Endothelial cell (in vitro differentiated cells): ENCODE measurements at places on chromosomes 5 and 9. TPM values are rescaled to one million over a fixed set of nuclear protein-coding genes. Genes with fewer than 3 reads are reported as not detected.

- no peak for DNase-seq
These were observed 119.6 kb upstream of the KLF9 start for GRCh38 chr9:70534061-70534460.

DNA sequence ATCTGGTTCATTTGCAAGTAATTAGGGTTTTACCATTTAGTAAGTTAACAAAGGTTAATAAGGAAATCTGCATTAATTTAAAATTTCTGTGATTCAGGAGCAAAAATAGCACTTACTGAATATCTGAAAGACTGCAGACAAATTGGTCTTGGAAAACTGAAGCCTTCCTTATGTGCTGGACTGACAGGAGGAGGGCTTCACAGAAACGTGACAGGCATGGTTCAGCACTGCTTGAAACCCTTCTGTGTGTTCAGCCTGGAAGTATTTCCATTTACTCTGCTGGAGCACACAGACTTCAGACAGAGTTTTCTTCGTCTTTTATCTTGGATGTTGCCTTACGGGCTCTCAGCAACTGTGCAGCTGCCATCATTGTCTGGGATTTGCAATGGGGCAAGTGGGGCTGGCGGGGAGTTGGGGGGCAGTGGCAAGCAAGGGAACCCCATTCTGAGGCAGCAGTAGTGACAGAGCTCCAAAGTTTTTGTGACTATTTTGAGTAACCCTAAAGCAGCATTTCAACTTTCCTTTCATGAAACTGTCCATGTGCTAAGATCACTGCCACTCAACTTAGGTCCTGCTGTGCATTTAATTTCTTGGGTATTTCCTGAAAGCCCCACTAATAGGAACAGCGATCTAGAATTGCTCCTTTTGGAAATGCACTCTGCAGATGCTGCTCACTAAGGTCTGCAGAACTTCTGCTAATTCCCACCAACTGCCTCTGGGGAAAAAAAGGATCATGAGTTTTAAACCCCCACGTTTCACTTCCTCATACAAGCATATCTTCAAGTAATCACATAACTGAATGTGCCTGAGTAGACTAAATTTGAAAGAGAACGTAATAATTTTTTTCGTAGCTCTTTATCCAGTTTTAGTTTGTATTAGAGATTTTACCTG is 56.6 kb downstream of the KCNN2 start:
- no peak for DNase-seq

DNA sequence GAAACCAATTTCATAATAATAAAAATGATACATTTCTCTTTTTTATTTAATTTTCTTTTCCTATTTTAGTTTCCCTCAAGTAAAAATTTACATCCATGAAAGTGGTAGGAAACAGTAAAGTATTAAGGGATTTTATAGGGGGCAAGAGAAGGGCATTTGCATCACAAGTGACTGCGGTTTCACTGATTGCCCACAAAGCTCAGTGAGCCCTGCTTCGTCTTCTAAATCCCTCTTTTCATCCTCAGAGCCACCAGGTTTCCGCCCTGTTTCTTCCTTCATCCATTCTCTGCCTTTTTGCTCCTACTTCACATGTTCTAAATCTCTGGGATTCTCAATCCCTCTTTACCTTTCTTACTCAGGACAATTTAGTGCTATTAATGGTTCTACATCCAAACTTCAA is 491.4 kb downstream of the LRRC70 start:
- DNase-seq, result no peak

- DNase-seq, result no peak
These were observed 155.6 kb upstream of the IER5L start for GRCh38 chr9:129333617-129334104.

DNA sequence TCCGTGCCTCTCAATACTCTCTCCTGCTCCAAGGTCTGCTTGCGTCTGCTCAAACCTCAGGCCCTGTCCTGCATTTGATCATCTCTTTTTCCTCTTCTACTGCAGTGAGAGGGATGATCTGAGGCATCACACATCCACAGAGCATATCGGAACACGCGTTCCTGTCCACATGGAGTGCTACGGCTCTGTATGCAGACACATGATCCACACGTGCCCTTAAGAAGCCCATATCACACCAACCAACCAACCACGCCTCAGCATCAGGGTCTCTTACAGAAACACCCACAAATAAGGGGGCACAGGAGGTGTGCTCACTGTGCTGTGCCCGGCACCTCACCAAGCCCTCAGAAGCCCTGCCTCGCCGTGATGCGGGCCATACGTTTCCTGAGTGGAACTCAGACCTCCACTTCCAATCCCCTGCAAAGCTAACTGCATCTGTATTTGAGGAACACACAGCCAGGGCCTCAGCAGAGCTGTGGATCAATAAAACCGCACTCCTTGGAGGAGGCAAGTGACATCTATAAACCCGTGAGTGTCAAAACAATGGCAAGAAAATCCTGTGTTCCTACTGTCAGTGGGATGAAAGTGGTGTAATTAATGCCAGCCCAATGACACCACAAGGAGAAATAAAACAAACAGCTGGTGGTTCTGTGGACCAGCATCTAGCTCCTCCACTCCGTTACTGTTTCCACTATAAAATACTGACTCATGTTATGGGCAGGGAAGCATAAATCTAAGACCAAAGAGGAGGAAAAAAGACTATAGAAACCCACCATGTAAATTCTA is 40.4 kb downstream of the AK8 start:
- DNase-seq, result no peak

DNA sequence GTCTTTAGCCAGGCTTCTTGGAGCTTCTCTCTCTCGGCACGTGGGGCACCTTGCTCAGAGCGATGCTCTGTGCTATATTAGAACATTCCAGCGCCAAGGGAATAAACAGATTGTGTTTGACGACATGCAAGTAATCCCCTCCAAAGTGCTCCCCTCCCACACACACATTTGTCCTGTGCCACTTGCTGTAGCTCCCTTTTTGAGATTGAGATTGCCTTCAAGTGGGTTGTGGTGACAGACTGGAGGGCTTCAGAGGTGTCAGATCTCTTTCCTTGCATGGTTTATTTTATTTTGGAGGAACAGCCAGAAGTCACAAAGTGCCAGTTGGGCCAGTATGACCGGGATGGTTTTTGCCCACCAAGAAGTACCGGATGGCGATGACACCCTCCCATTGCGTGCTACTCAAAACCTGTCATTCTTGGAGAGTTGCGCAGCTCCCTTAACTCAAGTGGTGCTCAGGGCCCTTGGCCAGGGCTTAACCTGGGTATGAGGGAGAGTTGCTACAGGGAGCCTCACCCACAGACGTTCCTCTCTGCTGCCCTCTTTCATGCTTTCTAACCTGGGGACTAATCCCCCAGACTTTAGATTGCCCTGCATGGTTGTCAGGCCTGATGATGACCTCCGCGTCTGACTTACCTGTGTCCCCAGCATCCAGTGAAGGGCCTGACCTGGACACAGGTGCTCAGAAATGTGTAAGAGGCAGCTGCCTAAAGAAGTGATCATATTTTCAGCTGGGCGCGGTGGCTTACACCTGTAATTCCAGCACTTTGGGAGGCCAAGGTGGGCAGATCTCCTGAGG is 18.8 kb upstream of the RPL26L1 start:
- DNase-seq, result no peak

DNA sequence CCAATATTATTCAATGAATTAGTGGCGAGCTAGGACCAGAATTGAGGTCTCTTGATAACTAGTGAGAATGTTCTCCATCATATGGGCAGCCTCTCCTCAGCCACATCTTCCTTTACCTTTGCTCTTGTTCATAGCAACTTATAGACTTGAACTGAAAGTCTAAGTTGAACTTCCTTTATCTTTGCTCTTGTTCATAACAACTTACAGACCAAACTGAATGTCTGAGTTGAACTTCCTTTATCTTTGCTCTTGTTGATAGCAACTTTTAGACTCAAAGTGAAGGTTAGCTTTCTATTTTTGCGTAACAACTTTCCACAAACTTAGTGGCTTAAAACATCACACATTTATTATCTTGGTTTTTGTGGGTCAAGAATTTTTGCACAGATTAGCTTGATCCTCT is 146.4 kb upstream of the C9orf72 start:
- DNase-seq, result no peak

GRCh38 chr5:170338933-170339779 is 41.6 kb upstream of the LCP2 start:
- no peak for DNase-seq

DNA sequence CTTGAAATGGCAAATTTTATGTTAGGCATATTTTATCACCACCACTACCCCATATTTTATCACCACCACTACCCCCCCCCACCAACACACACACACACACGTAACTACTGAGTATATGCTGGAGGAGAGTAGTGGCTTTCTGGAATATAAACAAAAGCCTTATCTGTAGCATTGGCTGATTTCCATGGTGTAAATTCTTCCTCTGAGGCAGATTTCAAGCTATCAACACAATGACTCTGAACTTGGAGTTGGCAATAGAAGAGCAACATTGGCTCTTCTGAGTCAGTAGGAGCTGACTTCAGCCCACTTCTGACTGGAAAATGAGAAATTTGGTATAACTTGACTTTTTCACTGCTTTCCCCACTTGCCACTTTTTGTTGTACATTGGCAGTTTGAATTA is 143.0 kb downstream of the CAVIN4 start:
- DNase-seq, result no peak

GRCh38 chr9:131747352-131747751 is 7.5 kb upstream of the RAPGEF1 start:
- DNase-seq, result no peak

GRCh38 chr5:156667616-156668015 is 182.5 kb upstream of the PPP1R2B start:
- DNase-seq, result no peak

- no peak for DNase-seq
These were observed 174.7 kb downstream of the GAS1 start for GRCh38 chr9:86772635-86772993.

GRCh38 chr5:109329333-109330237 is 80.2 kb downstream of the PJA2 start:
- DNase-seq, result no peak

DNA sequence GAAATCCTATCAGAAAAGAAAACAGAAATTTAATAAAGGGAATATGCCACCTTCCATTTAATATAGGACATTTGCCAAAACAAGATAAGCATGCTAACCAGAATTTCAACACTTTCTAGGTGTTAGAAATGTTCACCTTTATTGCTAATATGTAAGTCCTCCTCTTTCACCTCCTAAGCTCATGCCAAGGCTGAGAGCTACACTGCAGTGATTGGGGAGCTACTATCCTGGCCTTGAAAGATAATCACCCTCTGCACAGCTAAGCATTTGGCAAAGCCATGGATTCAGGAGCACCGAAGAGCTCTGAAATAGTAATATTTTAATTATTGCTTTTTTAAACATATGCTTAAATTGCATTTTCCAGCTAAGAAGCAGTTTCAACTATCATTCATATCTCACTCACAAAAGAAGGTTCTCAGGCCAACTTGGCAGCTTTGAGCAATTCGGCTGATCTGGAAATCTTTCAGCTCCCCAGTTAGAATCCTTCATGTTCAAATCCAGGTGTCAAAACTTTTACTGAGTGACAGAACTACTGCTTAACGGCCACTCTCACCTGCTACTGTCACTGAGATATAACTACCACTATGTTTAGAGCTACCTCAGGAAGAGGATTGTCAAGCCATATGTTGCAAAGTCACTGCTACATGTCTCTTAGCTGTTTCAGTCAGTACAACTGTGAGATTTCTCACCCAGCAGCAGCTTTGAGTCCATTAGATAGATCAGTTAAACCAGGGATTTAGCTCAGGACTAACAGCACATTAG is 302.0 kb downstream of the NFIB start:
- DNase-seq, result no peak

- no peak for DNase-seq
These were observed 42.8 kb upstream of the PSD2 start for GRCh38 chr5:139752506-139753473.

GRCh38 chr5:62560786-62561185 is 17.8 kb upstream of the LRRC70 start:
- no peak for DNase-seq

DNA sequence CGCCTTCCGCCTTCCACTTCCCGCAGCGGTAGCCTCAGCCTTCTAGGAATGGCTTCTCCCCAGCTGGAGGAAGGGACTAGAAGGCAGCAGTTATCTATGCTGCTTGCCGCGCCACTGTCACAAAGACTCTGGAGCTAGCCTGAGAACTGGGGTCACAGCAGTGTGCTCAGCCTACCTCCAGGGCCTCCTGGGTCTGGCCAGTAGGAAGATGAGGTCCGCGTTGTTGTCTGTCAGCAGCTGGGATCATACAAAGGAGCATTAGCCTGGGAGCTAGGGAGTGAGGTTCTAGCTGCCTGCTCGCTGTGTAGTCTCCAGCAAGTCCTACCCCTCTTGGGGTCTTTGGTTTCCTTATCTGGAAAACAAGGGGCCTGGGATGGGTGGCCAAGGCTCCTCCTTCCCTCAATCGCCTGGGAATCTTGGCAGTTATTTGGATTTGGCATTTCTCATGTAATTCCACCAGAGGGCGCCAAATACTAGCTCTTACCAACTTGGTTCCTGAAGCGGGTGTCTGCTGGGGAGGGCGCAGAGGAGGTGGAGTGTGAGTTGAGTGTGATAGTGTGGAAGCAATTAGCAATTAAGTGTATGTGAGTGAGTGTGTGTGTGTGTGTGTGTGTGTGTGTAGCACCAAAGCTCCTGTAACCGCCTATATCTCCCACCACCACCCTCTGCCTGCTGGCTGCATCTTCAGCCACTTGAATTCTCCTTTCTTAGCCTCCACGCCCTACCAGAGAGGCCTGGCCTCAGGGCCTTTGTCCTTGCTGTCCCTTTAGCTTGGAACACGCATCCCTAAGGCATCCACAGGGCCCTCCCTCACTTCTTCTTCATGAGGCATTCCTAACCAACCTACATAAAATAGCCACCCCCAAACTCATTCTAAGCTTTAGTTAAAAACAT is 97.1 kb downstream of the ENTREP1 start:
- peak; percentile 53 for DNase-seq

GRCh38 chr5:177378884-177379883 is 5.0 kb upstream of the SLC34A1 start:
- no peak for DNase-seq

DNA sequence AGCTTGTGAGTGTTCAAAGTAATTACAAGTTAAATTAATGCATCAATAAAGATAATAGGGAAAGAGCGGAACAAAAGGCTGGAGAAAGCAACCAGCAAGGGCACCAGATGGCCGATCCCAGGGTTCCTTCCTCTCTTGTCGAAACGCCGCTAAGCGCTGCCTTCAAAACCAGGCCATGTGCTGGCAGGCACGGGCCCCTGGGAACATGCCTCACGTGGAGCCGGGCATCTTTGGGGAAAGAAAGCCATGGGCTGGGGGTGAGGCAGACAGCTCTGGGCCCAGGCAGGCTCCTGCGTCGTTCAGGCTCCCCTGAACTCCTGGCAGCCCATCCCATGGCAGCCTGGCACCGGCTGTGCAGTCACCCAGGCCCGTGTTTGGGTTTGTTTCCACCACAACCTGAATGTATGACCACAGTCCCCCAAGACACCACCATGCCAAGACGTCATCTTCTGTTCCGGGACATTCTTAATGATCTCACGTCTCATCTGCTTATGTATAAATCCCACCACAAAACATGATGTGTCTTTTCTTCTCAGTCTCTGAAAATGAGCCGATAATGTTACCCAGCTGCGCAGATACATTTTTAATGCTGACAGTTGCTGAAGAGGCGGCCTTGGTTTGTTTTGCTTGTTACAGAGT is 110.4 kb upstream of the SARDH start:
- DNase-seq, result no peak

- DNase-seq, result no peak
These were observed 88.9 kb upstream of the PANK3 start for GRCh38 chr5:168668078-168668477.

Gene LHX3
- not detected for total RNA-seq

Gene STK32A
- 0.87 TPM for total RNA-seq

Gene NUDCD2
- total RNA-seq, result 19.2 TPM

Gene ANKRD18A
- 0.10 TPM for total RNA-seq

Gene ADGRV1
- total RNA-seq, result 23.1 TPM

Gene FNIP1
- total RNA-seq, result 30.6 TPM

Gene PCDHA10
- total RNA-seq, result 16.9 TPM

Gene TIGD6
- total RNA-seq, result 3.5 TPM

Gene SPINK6
- total RNA-seq, result not detected

Gene UIMC1
- total RNA-seq, result 40.9 TPM
